Vagina (tissue), 2 donors: ENCODE measurements at places on chromosomes 16 and 17.

GRCh38 chr16:81745704-81746558 is 33.2 kb upstream of the PLCG2 start:
- H3K27ac ChIP-seq, result no peak overlapping the region
- H3K27me3 ChIP-seq, result no peaks in the 10 kb centered on the region
- H3K4me1 ChIP-seq, result peaks cover 10% of the 10 kb centered on the region
- peak overlapping the region; percentile 38 for H3K4me3 ChIP-seq
- DNase-seq, result no peak
- H3K36me3 ChIP-seq, result no peaks in the 10 kb centered on the region

DNA sequence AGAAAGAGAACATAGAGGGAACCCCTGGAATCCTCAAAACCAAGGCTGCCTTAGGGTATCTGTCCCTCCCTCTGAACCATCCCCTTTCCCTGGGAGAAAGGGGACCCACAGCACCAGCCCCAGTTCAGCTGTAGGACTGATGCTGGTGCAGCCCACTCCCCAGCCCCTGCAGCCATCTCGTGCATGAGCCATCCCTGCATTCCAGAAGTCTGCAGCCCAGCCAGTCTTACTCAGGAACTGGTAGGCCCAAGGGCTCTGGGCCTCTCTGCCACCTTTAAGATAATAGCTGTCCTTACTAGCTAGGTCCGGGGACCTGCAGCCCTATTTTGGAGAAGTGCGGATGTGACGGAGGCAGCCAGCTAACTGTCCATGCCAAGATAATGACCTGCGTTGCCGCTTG is 6.0 kb upstream of the EVPL start:
- H3K27ac ChIP-seq, result no peak overlapping the region
- no peak overlapping the region for H3K4me3 ChIP-seq
- H3K36me3 ChIP-seq, result no peaks in the 10 kb centered on the region

DNA sequence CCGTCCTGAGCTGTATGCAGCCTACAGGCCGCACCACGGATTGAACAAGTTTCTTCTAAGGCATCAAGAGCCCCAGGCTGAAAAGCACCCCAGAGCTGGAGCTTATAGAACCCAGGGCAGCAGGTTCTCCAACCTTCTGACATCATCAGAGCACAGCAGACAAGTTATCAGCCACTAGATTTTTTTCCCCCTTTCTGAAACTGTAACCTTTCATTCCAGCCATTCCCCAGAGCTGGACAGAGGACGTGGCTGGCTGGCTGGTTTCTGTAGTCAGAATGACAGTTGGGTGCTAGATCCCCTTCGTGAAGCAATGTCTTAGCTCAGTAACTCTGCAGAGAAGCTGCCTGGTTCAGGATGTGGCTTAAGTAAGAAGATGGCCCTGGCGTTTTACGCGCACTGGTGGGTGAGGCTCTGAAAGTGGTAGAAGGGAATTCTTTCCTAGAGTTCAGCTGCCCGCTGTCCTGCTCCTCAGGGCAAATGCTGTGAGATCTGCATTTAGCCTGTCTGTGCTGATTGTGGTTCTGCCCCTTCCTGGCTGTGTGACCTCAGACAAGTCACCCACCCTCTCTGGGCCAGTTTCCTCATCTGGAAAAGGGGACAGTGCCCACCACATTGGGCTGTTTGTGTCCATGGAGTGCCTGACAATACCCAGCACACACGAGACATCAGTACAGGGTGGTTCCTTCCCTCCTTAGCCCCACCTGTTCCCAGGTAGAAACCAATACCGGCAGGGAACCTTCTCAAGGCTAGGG is 9.1 kb downstream of the DEXI start:
- H3K27me3 ChIP-seq, result no peaks in the 10 kb centered on the region
- H3K4me1 ChIP-seq, result peaks cover 48% of the 10 kb centered on the region
- no peak overlapping the region for H3K27ac ChIP-seq
- no peaks in the 10 kb centered on the region for H3K36me3 ChIP-seq

- H3K27ac ChIP-seq, result no peak overlapping the region
- H3K27me3 ChIP-seq, result no peaks in the 10 kb centered on the region
- no peak for DNase-seq
- H3K4me1 ChIP-seq, result peaks cover 18% of the 10 kb centered on the region
These were observed 3.5 kb upstream of the RPL13 start for GRCh38 chr16:89556750-89557689.

DNA sequence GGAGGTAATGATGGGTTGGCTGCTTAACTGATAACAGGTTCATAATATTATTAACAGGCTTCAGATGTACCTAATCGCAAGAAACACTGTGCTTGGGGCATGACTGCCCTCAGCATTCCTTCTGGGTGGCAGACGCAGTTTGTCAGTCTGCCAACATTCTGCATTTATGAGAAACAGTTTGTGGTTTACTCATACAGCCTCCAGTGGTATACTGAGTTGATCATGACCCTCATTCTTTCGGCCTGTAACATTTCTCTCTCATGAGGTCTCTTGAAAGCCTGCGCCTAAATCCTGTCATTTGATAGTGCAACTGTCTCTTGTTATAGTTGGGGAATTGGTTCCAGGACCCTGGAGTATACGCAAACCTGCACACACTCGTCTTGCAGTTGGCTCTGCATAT is 4.9 kb upstream of the RUSF1 start:
- no peaks in the 10 kb centered on the region for H3K36me3 ChIP-seq
- peaks cover 16% of the 10 kb centered on the region for H3K4me1 ChIP-seq
- H3K27ac ChIP-seq, result no peak overlapping the region
- no peaks in the 10 kb centered on the region for H3K27me3 ChIP-seq
- no peak for DNase-seq
- no peak overlapping the region for H3K4me3 ChIP-seq

GRCh38 chr17:48556229-48556575 is 11.3 kb upstream of the HOXB2 start:
- H3K36me3 ChIP-seq, result no peaks in the 10 kb centered on the region
- H3K27ac ChIP-seq, result peak overlapping the region; percentile 68
- no peaks in the 10 kb centered on the region for H3K27me3 ChIP-seq
- DNase-seq, result no peak

GRCh38 chr17:15513856-15514459 is 46.5 kb upstream of the CDRT4 start:
- DNase-seq, result peak; percentile 74
- H3K4me1 ChIP-seq, result peaks cover 30% of the 10 kb centered on the region
- H3K27ac ChIP-seq, result peak overlapping the region; percentile 89

DNA sequence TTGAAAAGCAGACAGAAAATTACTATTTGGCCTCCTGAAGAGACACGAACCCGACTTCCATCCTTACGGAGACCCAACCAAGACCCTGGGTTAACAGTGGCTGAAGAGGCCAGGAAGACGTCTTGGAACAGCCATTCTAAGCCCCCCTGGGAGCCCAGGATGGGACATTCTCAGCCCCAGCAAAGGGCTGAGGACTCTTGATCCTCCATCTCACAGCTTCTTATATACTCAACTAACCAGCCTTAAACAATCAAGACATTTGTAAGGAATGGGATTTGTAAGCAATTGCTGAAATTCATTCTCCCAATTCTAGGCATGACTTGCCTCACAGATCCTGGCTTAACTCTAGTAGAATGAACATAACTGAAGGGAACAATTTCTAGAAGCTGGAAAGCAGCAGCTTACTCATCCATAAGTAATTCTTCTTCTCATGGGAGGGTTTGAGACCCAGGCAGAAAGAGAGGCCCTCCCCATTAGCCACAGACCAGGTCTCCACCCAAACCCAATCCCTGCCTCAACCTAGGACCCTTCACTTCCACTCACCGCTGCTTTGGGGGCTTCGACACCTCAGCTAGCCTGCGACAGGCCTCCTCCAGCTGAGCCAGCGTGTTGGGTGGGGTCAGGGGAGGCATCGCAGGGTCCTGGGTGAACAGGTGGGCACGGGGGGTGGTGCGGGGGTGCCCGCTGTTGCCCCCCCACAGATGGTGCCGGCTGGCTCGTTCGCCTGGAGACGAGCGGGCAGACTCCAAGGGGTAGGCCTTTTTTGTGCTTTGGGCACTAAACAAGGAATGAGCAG is 25.5 kb downstream of the AXIN2 start:
- H3K27ac ChIP-seq, result no peak overlapping the region
- H3K4me3 ChIP-seq, result no peak overlapping the region
- no peaks in the 10 kb centered on the region for H3K36me3 ChIP-seq
- DNase-seq, result no peak
- peaks cover 43% of the 10 kb centered on the region for H3K4me1 ChIP-seq

- H3K27me3 ChIP-seq, result no peaks in the 10 kb centered on the region
- no peak overlapping the region for H3K4me3 ChIP-seq
- no peak for DNase-seq
- H3K4me1 ChIP-seq, result no peaks in the 10 kb centered on the region
- H3K36me3 ChIP-seq, result no peaks in the 10 kb centered on the region
These were observed 23.6 kb downstream of the USP6 start for GRCh38 chr17:5139458-5139732.
